NCI-H446 (cell line): ENCODE measurements at places on chromosomes 16 and 17.

DNA sequence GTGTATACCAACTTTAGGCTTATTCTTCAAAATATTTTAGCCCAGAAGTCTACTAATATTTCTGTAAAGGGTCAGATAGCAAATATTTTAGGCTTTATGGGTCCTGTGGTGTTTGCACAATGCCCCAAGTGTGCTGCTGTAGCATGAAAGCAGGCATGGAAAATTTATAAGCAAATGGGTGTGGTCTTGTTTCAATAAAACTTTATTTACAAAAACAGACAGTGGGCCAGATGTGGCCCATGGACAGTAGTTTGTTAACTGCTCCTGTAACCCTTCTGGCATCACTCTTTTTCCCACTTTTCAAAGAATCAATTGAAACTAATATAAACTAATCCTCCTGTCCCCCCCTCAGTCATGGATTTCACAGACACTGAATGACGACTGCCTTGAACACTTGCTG lies 410.7 kb downstream of the SHISA9 start:
- DNase-seq: no peak

DNA sequence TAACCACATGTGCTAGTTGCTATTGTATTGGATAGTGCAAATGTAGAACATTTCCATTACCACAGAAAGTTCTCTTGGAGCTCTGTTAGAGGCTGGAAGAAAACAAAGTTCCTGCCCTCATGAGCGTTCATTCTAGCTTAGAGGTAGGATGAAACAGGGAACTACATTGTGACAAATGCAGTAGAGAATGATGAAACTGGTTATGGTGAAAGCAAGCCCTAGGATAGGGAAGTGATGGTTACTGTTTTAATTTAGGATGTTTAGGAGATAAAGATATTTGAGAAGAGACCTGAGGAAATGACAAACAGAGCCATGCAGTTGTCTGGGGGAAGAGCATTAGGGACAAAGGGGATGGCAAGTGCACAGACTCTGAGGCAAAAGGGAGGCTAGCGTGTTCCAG lies 50.7 kb downstream of the AATF start:
- no peak for DNase-seq

- no peak for DNase-seq
These were observed 723 bp upstream of the SPAG5 start for GRCh38 chr17:28599311-28600184.

DNA sequence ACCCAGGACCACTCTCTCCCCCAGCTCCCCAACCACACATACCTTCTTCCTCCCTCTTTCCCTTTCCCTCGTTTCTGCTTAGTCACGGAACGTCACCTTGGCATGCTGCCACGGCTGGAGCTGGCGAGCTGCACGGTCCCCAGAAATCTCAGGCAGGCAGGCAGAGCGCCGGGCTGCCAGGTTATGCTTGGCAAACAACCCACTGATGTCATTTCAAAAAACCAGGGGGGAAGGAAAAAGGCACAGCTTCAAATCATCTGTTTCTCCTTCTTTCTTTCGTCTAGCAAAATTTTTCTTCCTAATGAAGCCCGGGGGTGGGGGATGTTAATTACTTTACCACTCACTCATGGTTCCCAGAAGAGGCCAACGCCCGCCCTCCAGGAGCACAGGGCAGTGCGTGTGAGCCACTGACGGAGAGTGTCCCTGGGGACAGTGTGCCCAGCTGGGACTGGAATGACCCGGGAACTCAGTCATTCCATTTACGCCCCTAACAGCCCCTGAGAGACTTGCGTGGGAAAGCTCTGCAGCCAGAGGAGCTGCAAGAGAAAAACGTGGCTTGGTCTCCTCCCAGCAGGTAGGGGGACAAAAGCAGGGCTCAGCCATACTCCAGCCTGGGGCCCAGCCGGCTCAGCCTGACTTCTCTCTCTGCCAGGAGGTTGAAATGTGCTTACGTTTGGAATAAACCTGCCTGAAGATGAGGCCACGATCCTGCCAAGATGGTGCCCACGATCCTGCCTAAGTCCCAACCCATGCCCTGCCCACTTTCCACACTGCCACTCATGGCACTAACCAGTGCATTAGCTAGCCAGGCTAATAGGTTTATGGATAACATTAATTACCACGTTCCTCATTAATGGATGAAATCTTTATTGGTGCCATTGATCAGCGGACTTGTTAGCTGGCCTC lies 198.9 kb downstream of the ZFHX3 start:
- peak; percentile 87 for DNase-seq

DNA sequence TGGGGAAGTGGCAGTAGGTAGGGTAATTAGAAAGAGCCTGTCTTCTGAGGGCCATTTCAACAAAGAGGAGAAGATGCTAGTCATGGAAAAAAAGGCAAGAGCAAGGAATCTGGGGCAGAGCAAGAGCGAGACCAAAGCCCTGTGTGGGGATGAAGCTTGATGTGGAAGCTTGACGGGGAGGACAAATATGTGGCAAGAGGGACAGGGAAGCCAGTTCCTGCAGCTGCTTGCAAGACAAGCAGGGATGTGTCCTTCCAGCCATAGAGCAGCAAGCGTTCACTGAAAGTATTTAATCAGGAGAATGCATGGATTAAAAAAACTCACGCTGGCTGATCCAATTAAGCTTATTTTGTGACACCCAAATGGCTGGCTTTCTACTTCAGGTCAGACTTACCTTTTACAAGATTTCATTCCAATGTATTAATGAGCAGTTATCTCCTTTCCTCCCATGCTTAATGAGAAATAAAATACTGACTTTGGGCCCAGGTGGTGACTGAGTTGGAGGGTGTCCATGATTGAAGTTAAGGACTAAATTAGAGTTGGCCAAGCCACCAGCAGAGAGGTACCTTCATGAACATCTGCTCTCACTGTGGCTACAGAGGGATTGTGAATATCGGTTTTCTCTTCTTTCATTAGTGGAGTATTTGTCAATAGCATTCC lies 76.8 kb downstream of the ABCA8 start:
- peak; percentile 60 for DNase-seq

- no peak for DNase-seq
These were observed 52.8 kb downstream of the TOX3 start for GRCh38 chr16:52494145-52494544.

DNA sequence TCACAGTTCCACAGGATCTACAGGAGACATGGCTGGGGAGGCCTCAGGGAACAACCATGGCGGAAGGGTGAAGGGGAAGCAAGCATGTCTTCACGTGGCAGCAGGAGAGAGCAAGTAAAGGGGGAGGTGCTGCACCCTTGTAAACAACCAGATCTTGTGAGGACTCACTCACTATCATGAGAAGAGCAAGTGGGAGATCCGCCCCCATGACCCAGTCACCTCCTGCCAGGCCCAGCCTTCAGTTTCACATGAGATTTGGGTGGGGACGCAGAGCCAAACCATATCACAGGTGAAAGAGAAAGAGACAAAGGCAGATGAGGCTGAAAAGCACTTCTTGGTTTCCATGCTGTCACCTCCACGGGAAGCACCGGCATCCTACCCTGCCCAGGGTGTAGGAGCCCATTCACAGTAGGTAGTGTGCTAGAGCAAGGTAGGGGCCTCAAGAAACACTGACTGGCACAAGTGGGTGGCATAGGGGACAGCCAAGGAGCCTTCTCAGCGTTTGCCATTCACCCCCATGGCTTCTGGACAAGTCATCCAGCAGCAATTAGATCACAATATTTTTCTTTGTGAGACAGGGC lies 6.6 kb downstream of the NARF start:
- no peak for DNase-seq

- no peak for DNase-seq
These were observed 1.5 kb upstream of the MTHFSD start for GRCh38 chr16:86556576-86556975.

GRCh38 chr16:88303890-88304819 lies 78.6 kb upstream of the ZNF469 start:
- DNase-seq: no peak

DNA sequence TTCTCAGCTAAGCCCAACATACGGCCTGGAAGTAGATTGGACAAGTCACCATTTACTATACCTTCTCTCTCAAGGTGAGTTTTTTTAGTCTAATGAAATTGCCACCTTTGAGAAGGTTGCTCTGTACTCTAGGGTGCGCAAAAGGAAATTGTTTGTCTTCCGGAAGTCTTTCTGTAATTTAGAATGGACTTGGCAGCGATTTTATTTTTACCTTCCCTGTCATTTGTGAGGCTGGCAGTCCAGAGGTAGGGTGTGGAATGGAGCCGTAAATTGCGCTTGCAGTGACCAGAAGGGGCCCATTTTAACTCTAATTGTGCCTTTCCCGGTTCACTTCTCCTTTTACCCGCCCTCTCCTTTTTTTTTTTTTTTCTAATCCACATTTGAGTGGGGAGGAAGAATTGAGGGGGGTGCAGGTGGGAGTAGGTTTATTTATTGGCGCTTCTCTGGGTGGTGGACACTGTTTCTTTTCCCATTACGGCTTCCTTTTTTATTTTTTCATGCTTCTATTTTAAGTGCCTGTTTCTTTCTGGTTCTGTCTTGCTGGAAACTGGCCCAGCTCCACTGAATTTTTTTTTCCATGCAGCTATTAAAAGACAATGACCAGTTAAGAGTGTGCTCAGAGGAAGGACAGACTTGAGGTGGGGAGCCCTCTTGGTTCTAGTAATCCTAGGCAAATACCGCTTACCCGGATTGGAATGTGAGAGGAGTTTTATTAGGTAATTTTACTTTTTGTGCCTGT lies 89.7 kb upstream of the CLEC18A start:
- no peak for DNase-seq

DNA sequence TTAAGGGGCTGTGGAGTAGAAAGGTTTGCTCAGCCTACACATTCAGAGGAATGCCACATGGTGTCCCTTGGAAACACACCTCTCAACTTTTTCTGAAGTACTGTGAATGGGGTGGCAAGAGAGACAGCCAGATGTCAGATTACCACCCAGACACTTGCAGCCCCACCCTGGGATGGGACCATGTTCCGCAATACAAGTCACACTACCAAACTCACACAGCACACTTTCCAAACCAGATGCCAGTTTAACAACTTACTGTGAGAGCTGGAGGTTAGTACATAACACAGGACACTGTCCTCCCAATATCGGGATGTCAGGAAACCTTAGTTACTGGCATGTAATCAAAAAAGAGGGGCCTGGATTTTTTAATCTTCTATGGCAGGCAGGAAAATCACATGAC lies 7.9 kb downstream of the USP7 start:
- DNase-seq: no peak

GRCh38 chr16:15526731-15527130 lies 92.3 kb downstream of the BMERB1 start:
- DNase-seq: no peak

DNA sequence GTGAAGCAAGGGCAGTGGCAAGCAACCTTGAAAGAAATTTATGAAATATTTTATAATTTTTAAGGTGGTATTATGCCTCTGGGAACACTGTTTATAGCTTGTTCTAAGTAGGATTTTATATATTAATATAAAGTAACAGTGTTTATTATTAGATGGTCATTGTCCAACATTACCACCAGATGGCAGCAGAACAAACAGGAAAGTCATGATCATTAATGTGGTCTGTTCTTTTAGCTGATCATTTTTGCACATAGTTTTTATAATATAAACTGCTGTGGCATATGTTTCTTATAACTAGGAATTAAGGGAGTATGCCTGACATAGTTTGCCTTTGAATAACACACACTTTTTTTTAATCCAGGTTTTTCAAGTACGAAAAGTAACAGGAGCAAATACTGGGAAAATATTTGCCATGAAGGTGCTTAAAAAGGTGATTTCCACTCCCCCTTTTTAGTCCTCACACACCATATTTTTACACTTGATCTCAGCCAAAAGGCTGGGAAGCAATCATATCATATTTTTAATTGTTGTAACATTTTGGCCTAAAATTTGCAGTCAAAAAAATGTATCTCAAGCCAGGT lies 21.4 kb downstream of the RPS6KB1 start:
- DNase-seq: peak; percentile 52

DNA sequence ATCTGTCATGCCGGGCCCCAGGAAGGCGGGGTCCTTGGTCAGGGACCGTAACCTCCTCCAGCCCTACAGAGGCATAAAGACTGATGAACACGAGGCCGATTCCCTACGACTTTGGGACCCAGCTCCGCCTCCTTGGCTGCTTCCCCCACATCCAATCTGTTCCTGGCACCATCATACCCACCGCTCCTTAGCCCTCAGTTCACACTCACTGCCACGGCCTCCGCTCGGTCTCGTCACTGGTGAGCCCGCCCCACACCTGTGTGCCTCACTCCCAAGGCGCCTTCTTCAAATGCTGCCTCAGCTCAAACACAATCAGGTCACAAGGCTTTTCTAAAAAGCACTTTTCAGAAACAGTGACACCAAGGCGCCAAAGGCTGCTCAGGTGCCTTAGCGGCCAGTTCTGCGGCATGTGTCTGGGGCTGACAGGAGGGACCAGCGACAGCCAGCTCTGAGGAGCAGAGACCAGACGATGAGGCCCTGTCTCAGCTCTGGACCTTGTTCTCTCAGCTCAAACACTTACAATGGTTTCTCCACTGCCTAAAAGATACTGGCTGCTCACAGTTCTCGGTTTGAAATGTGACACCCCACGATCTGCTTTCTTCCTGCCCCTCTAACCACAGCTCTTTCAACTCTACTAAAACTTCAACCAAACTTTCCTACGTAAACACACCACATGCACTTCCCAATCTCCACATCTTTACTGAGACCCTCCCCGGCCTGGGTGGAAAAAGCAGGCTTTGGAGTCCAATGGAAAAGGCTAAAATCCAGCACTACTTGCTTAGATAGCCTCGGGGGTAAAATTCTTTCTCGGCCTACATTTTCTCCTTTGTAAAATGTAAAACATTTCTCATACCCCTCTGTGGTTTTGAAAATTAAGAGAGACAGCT lies 33.2 kb downstream of the CYB5D2 start:
- no peak for DNase-seq

GRCh38 chr16:59848296-59848695 lies 1114.2 kb upstream of the GOT2 start:
- no peak for DNase-seq

DNA sequence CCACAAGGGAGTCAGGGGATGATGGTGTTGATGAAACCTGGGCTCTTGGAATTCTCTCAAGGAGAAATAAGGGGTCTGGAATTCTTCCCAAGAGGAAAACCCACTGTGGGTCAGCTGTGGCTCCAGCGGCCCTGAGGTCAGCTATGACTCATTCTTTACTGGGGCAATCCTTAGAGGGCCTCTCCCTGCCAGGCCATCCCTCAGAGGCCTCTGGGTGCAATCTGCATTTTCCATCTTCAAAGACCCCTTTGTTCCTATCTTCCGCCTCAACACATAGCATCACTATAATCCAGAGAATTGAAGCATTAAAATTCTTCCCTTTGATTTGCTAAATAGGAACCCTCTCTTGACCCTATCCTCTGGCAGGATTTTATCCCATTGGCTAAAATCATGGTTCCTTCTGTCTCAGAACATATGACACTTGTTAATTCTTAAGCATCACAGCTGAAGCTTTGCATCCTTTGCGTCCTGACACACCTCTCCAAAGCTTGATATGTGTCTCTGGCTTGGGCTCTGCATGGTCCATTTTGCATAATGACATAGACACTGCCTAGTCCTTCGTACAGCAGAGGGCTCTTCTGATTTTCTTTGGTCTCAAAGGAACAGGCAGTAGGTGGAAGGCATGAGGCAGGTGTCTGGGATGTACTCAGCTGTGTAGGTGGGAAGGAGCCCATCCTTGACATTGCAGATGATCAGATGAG lies 4.4 kb upstream of the KRT37 start:
- DNase-seq: no peak
